ENCODE measurements at places on chromosomes 4 and X.

GRCh38 chr4:146122398-146122797, 53.1 kb upstream of the LSM6 start:
- no peak for DNase-seq

GRCh38 chr4:94925764-94926347, 168.1 kb downstream of the BMPR1B start:
- no peak for DNase-seq

GRCh38 chrX:68072041-68072440, 361.3 kb downstream of the OPHN1 start:
- DNase-seq = no peak

GRCh38 chrX:105191878-105192277, 28.6 kb downstream of the TEX13A start:
- no peak for DNase-seq

GRCh38 chrX:124030520-124030919, 69.0 kb downstream of the STAG2 start:
- DNase-seq = no peak

- no peak for DNase-seq
Measured at GRCh38 chr4:62275470-62275869, 1075.3 kb downstream of the ADGRL3 start.

DNA sequence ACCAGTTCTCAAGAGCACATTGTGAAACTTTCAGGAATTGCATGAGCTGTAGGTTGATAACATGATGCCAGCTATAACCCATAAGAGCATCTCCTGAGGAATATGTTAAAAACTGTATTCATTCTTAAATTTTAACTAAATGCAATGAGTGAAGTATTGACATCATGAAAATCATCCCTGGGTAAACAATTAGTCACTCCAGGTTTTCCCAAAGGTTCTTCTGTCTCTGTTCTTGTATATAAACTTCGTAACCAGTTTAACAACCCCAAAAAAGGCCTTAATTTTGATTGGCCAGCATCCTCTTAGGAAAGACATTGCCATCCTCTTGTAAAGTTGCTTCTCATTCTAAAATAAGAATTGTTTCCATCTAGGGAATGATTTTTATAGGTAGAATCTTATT, 80.4 kb downstream of the TET2 start:
- no peak for DNase-seq

GRCh38 chr4:103067841-103068547, 8.6 kb downstream of the SLC9B2 start:
- no peak for DNase-seq

GRCh38 chrX:1212532-1212931, at the start of gene CRLF2:
Gene CRLF2, minus strand, starts transcription at chrX:1212649. Its CDS starts 15 bp downstream, at chrX:1212634.
- no peak for DNase-seq

DNA sequence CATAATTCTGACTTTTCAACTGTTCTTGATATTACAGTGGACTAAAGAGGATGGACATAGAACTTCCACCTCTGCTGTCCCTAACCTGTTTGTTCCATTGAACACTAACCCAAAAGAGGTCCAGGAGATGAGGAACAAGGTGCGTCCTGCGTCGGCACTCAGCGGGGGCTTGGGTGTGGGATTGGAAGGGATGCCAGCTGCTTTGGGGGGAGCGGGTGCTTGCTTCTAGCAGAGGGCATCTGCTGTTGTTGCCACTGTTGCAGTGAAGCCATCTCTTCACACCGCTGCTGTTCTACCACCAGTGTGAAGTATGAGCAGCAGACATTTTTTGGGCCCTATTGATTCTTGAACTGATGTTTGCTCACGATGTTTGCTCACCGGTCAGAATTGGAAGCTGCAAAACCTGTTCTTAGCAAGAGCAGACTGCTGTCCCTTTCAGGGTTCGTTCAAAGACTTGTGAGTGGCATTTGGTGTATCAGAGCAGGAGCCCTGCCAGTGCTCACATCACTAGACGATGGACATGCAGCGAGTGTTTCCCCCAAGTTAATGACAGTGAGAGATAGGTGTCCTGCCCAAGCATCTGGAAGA, 55.4 kb downstream of the NOP14 start:
- no peak for DNase-seq

GRCh38 chr4:56757821-56758411, 63.6 kb downstream of the SPINK2 start:
- DNase-seq = no peak

- no peak for DNase-seq
Measured at GRCh38 chr4:89757154-89757719, 79.7 kb downstream of the SNCA start.

GRCh38 chrX:65644621-65645289, 22.7 kb upstream of the MSN start:
- DNase-seq = no peak

Data from AML-193 (cell line).